ENCODE measurements at places on chromosomes 3 and 15.
A peak's percentile ranks its signal among the peaks of the same experiment; 100 is the strongest.

DNA sequence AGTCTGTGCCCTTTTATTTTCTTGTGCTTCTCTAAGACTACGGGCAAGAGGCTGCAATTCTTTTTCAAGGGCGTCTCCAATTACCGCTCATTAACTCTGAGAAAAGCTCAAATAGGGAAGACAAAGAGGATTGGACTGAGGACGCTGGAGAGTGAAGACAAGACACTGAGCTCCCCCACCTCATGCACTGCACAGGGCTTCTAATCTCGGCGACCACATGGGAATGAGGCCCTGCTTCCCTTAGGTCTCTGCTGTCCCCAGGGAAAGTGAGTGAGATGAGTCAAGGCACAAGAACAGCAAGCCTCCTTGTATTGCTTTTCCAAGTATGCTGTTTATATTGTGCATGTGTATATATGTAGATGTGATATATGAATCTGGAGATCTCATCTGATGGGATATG, 392.2 kb upstream of the CFAP20DC start:
- no peak for DNase-seq

DNA sequence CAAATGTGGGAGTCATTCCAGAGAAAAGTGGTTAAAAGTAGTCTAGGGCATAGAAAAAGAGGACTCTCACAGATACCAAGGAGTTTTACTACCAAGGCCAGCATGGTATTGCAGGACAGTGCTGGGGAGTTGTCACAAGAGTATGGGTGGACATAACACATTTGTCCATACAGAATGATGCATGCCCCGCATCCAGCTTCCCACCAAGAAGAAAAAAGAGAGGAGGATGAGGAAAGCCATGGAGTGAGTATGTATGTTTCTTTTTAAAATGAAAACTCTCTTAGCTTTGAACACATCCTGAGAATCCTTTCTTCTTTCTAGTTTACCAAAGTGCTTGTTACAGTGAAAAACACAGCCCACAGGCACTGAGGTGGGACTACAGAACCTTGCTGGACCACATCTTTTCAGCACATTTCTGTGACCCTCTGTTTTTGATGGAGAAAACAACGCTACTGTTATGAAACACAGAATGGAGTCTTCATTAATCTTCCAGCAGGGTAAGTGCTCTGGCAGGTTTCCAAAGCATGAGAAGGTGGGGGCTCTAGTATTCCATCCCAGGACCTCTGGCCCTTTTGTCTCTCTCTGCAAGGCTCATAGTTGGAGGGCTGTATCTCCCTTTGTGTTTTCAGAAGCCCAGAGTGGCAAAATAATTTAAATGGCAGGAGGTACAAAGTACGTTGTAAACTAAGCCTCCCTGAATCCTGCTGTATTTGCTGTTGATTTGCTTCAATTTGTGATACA, 12.7 kb downstream of the NR2E3 start:
- no peak for DNase-seq

DNA sequence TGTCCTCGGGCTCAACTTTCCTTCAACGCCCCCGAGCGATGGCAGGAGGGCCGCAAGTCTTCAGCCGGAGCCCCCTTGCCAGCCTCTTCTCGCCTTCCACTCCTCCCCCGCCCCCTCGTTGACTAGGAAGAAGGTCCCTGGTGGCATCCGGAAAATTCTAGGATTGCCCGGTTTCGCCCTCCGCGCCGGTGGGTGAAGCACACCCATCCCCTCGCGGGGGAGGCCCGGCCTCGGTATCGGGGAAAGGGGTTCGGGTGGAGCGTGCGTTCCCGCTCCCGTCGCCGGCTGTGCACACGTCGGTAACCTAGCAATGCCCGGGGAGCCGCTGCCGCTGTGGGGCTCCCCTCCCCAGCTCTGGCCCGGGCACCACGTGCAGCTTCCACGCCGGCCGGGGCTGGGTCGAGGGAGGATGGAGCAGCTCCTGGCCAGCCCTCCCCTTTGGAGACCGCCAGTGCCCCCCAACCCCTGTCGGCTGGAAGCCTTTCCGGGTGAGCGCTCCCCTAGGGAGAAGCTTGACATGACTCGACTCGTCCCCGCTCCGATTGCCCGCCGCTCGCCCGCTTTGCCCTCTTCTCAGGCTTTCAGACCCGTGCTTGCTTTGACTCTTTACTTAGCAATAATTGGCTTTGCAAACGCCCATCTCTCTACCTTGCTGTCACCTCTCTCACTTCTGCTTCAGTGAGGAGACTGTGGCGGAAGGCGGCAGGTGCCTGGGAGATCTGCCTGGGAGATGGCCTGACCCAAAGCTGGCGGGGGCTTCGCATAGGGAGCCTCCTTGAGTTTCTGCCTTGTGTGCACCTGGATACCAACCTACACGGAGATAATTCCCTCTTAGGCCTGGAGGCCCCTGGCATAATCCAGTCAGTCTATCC, 1.3 kb downstream of the CACNA1D start:
- peak; percentile 23 for DNase-seq

DNA sequence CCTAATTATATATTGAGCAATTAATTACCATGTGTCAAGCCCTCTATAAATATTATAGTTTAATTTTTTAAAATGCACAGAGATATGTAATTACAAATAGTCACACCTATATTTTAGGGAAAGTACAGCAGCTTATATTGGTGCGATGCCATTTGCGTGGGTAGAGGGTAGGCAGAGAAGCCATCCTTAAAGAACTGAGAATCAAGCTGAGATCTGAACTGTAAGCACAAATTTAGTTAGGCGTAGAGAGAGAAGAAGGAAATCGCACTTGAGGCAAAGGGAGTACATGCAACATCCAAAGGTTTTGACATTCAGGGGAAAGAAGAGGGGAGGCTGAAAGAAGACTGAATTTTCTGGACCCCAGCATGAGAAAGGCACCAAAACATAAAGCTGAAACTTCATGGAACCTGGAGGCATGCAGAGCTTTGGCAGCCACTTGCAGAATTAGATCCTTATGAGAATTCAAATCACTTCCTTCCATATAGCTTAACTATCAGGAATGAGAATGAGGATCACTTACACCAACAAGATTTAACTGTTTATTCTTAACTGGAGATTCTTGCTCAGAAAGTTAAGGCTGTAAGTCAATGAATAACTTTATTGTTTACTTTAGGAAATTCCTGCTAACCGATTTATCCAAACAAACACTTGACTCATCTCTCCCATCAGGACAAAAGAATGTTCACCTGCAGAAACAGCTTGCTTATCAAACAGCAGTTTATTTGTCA, 114.3 kb downstream of the TGFBR2 start:
- no peak for DNase-seq

- DNase-seq = no peak
Observed at GRCh38 chr3:195751560-195751959, 30.8 kb downstream of the MUC20 start.

DNA sequence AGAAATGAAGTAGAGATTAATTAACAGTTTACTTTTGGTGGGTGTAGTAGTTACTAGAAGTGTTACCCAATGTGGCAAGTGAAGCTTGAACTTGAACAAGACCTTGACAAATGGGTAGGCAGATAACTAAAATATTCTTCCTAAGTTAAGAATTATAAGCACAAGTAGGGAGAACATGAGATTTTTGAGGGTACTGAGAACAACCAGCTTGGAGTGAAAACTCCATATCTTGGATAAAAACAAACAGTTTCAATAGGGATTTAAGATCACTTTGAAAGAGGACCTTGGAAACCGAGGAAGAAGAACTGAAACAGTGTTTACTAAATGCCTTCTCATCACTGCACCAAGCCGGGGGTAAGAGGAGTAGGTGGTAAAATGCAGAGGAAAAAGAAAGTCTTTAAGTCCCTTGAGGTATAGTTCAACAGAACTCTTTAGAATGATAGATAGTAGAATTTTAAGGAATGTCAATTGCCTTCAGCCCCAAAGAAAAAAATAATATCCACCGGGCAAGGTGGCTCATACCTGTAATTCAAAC, 496.7 kb downstream of the NAALADL2 start:
- DNase-seq = no peak

DNA sequence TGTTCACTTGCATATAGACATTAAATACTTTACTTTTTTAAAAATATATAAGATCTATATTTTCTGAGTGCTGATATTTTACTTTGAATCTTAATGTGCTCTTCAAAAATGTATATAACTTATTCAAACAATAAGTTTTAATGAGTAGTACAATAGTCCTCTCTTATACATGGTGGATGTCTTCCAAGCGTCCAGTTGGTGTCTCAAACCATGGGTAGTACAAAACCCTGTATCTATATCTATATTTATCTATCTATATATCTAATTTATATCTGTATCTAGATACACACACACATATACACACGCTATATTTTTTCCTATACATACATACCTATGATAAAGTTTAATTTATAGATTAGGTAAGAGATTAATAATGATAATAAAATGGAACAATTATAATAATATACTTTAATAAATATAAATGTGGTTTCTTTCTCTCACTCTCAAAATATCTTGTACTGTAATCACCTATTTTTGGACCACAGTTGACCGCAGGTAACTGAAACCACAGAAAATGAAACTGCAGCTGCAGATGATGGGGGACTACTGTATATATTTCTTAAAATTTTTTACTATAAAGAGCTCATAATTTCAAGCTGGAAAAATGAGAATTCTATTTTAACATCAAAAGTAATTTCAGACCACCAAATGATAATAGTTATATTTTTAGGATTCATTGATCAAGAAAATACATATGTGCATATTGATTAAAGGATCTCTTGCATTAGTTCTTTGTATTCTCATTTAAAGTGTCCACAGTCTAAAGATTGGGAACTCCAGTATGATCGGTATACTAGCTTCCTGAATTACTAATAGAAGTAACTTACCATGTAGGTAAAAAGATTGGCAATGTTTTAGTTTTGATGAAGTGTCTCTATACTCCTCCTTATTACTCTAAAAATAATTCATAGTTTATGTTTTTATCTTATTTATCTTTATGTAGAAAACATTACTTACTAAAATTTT, 215.1 kb upstream of the MLF1 start:
- no peak for DNase-seq

DNA sequence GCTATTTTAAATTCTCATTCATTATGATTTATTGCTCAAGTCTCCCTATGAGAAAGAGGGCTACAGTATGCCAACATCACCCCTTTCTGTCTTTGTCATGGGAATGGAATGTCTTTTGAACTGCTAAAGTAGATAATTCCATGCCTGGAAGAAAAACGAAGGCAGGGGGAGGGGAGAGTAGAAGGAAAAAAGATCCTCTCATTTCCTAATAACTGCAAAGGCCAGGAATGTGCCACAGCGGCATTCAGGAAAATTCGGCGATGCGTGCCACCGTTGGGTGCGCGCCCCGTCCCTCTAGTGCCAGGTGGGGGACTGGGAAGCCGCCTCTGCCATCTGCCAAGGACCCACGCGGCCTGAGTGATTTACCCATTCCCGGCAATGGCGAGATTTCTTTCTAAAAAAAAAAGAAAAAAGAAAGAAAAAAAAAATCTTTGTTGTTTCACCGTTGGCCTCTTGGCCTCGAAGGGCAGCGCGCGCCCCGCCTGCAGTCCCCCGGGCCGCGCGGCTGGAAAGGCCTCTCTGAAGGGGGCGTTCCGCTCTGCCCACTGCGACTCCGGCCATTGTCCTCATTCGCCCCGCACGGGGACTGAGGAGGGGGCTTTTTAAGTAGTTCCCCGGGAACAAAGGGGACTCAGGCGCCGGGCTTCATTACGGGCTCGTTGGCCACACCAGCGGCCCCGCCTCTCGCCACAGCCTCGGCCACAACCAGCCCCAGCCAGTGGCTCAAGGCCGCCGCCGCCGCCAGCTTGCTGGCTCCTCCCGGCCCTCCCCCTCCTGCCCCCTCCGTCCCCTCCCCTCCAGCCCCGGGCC, 54.5 kb downstream of the CPN2 start:
- DNase-seq = no peak

GRCh38 chr3:11289864-11290263, 17.7 kb downstream of the ATG7 start:
- no peak for DNase-seq

- no peak for DNase-seq
Observed at GRCh38 chr3:175692256-175692655, 833.1 kb downstream of the NAALADL2 start.

GRCh38 chr15:89316504-89316903, 18.1 kb downstream of the POLG start:
- DNase-seq = no peak

DNA sequence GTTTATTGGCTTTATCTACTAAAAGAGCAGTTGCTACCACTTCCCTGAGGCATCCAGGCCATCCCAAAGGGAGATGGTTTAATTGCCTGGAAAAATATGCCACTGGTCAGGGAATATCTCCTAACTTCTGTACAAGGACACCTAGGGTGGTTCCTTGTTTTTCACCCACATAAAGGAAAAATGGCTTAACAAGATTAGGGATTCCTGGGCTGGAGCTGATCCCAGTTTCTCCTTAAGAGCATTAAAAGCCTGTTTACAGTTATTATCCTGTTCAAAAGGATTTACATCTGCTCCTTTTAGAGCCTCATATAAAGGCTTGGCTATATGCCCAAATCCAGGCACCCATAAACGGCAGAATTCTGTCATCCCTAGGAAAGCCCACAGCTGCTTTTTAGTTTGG, 70.2 kb upstream of the WNT7A start:
- no peak for DNase-seq

DNA sequence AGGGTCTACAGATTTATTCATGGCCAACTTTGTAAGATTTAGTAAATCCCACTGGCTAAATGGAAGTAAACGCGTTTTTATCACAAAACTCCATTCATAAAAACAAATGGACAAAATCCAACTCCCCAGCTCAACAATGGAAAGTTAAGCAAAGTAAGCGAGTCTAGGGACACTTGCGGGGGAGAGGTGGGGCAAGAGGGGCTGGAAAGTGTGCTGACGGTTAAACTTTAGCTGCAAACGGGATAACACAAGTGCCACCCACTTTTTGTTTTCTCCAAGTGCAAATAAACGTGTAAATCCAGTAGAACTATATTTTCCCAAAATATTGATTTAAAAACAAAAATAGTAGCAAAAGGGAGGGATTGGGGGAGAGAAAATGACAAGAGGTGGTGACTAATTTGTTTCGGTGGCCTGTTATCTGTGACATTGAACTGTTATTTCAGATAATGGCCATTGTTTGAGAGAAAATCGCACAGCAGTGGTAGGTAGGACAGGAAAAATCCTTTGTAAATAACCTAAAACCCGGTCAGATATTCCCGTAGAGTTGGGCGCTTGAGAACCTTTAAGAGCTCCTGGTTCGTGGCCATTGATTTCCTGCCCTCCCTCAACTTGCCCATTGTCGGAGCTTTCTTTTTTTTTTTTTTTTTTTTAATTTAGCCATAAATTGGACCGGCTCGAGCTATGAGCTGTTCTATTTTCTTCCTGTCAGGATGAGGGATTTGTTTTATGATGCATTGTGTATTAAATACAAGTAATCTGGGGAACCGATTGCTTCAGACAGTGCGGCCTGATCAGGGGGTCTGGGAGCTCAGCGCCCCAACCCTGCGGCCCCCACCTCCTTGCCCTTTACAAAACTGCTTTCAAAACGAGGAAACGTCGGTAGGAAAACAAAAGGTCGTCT, 514.8 kb downstream of the MECOM start:
- no peak for DNase-seq

DNA sequence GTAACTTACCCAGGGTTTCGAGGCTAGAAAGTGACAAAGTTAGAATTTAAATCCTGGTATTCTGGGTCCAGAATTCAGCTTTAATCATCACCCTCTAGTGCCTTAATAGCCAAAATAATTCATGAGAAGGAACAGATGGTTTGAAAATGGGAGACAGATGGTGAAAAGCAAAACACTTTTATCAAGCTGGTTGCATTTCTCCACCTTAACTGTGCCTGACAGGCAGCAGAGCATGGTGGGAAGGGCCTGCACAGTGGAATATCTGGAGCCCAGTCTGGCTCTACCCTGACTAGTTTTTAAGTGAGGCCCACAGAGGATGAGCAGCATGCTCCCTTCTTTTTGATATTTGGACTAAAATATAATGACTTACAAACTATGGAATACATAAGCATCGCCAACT, 35.6 kb upstream of the RASGRP1 start:
- DNase-seq = no peak

GRCh38 chr15:74007820-74008371, 13.4 kb downstream of the PML start:
- no peak for DNase-seq

All from stimulated activated CD8-positive, alpha-beta memory T cell treated with anti-CD3 and anti-CD28 coated beads, Interleukin-4, amount 100 ng/mL, for 48 hours (primary cell).